Nephron progenitor cell (in vitro differentiated cells): ENCODE measurements at places on chromosomes 3 and 15.

DNA sequence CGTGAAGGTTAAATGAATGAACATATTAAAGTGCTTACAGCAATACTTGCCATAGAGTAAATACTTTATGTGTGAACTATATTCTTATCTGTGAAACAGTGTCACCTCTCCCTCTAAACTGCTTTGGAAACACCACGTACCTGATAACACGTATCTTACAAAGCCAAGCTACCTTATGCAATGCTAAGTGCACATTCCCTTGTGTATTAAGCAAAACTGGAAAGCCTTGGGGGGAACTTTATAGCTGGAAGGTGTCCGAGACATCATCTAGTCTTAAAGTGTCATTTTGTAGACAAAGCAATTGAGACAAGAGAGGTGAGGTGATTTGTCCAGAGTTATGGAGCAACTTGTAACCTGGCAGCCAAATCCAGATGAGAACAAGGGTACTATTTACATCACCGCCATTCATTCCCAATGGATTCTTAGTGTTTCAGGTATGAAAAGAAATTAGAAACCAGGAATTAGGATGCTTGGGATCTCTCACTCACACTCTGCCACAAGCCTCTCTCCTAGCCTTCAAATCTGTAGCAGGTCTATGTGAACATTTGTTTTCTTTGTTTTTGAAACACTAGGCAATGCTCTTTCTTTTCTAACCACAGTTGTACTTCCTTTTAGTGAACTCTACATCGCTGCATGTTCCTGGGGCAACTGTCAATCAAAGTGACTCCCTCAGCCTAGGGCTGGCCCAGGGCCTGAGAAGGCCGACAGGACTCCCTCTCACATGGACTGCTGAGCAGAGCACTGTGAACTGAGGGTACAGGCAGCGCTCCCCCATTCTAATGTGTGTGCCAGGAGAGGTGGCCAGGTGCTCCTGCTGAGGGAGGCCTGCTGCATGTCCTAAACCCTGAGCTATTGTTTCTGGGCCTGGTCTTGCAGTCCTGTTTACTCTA lies 13.9 kb upstream of the MGLL start:
- DNase-seq = no peak

DNA sequence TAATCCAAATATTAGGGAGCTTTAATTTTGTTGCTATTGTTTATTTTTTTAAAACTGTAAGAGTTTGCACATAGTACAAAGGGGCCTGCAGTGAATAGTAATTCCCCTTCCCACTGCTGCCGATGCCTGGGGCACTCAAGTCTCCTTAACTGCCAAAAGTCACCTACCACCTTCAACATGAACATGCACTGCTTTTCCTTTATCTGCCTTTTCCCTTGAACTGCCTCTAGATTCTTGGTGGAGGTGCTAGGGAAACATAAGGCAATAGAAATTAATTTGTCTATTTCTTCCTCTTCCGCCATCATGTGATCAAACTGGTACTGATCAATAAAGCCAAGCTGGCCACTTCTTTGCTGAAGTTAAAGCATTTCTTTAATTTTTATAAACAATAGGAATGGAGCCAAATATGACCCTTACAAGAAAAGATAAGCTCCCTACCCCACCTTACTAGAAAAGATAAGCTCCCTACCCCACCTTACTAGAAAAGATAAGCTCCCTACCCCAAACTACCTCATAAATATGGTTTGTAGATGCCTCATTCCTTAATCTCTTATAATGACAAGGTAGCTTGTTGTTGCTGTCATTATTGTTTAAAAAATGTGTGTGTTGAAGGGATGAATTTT lies 17.4 kb upstream of the ACAP2 start:
- no peak for DNase-seq

GRCh38 chr3:175378348-175378747 lies 519.2 kb downstream of the NAALADL2 start:
- no peak for DNase-seq

DNA sequence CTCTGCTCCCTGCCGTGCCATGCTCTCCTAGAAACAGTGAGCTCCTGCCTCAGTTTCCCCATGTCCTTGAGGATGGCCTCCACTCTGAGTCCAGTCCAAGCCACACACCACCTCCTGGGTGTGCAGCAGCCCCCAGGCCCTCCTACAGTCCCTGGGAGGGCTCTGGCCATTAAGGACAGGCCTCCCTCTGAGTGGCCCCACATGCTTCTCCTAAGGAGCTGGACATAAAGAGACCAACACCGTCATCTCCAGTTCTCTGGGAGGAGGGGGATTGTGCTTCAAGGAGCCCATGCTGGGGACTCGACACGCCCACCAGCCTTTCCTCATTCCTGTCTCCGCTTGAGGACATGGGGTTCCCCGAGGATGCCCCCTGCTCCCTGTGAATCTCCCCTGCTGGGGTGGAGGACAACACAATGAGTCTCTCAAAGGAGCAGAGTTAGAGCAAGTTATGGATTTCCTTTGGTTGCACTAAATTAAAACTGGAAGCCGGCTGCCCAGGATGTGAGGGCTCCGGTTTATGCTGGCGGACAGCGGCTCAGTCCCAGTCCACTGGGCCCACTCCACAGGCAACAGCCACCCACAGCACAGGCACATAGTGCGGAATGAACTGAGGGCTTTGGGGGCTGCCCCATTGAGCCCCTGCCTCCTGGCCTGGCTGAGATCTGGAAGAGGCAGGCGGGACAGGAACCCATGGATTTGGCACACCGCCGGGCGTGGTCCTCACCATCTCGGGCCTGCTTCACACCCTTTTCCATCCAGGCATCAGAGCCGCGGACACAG lies 165.6 kb upstream of the IQSEC1 start:
- no peak for DNase-seq
